ENCODE measurements at places on chromosomes 11 and 22.

GRCh38 chr22:42001121-42001520, 2.5 kb downstream of the WBP2NL start:
- DNase-seq = no peak

GRCh38 chr11:898143-898511, 12.5 kb downstream of the CHID1 start:
- no peak for DNase-seq

DNA sequence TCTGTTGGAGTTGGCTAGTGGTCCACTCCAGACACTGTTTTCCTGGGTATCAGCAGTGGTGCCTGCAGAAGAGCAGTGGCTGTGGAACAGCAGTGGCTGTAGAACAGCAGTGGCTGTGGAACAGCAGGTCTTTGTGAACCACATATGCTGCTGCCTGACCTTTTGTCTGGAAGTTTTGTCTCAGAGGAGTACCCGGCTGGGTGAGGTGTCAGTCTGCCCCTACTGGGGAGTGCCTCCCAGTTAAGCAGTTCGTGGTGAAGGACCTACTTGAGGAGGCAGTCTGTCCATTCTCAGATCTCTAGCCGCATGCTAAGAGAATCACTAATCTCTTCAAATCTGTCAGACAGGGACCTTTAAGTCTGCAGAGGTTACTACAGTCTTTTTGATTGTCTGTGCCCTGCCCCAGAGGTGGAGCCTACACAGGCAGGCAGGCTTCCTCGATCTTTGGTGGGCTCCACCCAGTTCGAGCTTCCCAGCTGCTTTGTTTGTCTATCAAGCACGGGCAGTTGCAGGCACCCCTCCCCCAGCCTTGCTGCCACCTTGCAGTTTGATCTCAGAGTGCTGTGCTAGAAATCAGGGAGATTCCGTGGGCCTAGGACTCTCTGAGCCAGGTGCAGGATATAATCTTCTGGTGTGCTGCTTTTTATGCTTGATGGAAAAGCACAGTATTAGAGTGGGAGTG, 89.1 kb upstream of the TRIM48 start:
- no peak for DNase-seq

GRCh38 chr11:1034001-1034400, 2.5 kb downstream of the MUC6 start:
- DNase-seq = no peak

DNA sequence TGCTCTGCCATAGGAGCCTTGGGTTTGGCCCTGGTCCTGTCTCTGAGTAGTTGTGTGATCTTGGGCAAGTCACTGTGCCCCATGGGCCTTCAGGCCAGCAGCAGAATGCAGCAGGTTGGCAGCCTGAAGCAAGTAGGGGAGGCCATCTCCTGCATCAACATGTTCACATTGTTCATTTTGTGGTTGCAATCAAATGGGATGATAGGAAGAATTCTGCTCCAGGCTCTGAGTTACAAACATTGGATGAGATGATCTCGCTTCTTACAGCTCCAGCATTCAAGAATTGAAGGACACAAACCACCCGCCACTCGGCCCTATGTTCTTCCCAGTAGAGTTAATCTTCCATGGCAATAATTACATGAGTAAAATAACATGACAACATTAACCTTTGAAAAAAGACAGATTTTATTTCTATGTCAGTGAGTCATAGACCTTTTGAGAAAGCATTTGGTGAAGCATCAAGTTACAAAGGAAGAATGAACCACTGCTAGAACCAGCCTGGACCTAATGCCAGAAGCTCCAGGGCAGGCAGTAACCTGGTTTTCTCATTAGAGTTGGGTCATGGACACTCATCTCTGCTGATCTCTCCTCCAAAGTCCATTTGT, 308.3 kb upstream of the NCAM1 start:
- no peak for DNase-seq

DNA sequence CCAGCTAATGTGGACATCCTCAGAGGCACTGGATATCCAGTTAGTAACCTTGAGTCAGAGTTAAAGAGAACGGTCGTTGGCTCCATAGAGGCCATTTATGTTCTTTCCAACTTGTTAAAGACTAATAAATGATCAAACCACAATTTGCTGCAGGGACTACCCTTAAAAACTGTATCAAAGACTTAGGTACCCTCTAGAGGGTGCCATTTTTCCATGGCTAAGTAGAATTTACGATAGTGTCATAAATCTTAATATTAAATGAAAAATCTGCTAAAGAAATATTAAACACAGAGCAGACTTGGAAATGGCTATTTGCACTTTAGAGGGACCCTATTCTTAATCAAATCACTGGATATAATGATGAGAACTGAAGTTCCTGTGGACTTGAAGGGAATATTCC, 685.2 kb upstream of the CHORDC1 start:
- no peak for DNase-seq

GRCh38 chr22:26586556-26587325, 3.2 kb downstream of the TPST2 start:
- no peak for DNase-seq

DNA sequence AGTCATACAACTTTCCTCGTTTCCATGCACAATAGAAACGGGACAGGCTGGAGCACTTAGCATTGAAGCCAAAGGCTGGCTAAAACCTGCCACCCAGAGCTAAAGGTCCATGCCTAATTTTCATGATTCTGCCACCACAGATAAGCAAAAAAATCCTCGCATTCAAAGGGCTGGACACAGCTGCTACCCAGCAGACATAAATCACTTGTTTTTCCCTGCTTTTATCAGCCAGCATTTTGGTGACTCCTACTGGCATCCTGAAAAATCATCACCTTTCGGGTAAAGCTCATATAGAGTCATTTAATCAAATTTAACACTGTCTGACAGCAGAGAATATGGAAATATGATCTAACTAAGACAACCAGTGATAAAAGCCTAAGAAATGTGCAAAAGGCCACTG, 37.9 kb downstream of the ALG9 start:
- DNase-seq = no peak

- no peak for DNase-seq
Observed at GRCh38 chr11:9799886-9800285, 136.0 kb downstream of the SWAP70 start.

DNA sequence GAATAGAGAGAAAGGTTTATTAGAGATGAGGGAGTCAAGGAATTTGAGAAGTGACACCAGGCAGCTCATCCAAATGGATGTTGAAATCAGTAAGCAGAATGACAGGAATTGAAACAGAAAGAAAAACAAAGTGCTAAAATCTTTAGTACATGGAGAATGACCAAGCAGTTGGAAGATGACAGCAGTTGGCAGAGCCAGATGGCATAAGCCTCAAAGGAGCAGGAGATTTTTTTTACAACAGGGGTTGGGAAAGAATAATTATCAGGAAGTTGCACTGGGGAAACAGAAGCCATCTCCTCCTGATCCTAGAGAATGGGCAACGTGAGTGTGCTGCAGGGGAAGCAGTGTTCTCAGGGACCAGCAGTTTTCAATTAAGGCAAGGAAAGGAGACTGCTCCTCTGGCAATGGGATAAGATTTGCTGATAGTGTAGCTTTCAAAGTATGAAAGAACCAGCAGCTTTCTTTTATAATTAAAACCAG, 28.9 kb downstream of the RAB39A start:
- no peak for DNase-seq

DNA sequence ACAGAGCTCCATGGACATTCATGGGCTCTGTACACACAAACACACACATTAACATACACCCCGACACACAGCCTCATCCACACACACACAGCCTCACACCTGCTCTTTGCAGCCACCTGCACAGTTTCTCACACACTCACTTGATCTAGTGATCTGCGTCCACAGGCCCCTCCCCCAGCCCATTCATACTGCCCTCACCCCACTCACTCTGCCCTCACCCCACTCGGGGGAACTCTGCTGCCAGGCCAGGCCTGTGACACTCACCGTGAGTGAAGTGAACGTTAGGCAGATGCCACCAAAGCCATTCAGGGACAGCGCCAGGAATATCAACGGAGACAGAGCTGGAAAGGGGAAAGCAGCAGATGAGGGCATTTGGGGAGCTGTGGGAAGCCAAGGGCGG, 15.0 kb downstream of the SLC43A1 start:
- DNase-seq = no peak

- no peak for DNase-seq
Observed at GRCh38 chr11:110564676-110565356, 135.1 kb downstream of the FDX1 start.

GRCh38 chr11:115887727-115888126, 383.5 kb upstream of the CADM1 start:
- DNase-seq = no peak

GRCh38 chr11:12189543-12190235, 79.3 kb downstream of the MICAL2 start:
- no peak for DNase-seq

DNA sequence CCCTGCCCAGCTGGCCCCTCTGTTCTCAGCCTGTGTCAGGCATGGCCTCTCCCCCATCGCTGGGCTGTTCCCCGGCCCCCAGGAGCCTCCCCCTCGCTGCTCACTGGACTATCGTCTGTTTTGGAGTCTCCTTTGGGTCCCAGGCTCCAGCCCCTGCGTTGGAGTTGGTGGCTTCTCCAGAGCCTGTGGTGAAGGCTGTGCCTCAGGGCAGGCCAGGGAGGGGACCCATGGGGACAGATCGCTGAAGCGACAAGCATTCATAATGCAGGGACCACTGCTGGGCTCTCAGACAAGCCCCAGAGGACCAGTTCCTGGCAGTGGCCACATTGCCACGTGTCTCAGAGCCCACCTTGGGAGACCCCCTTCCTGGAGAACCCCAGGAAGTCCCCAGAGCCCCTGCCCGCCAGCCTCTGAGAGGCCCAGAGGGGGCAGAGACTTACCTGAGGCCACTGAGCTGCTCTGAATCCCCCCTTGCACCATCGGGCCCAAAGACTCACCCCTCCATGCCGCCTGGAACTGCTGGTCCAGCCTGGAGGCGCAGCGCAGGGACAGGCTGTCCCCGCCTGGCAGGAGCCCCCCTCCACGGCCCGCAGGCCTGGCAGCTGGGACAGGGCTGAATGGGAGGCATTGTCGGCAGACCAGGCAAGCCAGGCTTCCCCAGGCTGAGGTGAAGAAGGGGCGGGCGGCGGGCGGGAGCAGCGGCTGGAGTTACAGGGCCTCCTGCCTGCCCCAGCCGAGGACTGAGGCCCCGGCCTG, at the start of gene CHADL:
TSS of gene CHADL (minus strand) at position 555 of the 756 bp plus-strand sequence. CDS start at position 505, 50 bp downstream.
- DNase-seq = no peak

GRCh38 chr11:26037716-26038115, 294.2 kb upstream of the ANO3 start:
- DNase-seq = no peak

DNA sequence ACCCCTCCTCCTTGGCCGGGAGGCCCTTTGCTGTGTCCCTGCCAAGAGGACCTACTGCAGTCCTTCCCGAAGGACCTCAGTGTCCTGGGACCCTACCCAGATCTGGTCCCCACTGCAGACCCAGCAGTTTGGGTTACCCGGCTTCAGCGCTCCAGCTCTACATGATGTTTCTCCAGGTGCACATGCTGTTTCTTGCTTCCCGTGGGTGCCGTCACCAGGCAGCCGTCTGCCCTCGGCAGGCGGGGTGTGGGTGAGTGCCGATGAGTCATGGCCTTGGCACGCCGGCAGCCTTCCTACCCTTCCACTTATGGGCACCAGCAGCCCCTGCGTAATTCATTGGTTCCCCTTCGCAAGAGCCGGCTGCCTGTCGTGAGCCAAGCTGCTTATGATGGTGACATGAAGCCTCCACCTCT, 101.8 kb downstream of the BCR start:
- no peak for DNase-seq

DNA sequence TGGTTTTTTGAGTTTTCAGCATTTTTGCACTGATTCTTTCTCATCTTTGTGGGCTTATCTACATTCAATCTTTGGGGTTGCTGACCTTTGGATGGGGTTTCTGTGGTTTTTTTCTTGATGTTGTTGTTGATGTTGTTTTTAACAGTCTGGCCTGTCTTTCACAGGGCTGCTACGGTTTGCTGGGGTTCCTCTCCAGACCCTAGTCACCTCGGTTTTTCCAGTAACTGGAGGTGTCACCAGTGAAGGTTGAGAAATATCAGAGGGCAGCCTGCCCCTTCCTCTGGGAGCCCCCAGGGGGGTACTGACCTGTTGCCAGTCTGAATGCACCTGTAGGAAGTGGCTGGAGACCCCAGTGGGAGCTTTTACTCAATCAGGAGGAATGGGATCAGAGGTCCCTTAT, 365.4 kb downstream of the JRKL start:
- no peak for DNase-seq

- no peak for DNase-seq
Observed at GRCh38 chr11:134468796-134469195, 56.8 kb upstream of the B3GAT1 start.

DNA sequence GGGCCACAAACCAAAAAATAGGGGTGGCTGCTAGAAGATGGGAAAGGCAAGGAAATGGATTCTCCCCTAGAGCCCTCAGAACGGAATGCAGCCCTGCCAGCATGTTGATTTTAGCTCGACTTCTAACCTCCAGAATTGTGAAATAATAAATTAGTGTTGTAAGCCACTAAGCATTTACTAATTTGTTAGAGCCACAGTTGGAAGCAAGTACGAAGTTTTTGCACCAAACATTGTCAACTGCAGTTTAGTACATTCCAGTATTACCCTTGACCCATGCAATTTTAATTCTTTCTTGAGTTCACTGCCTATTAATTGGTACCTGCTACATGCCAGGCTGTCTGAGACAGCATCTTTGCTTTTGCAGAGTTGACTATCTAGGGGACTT, 32.2 kb downstream of the PARVA start:
- no peak for DNase-seq

Measured in HuH-7.5 (cell line).